ENCODE measurements at places on chromosomes 3 and 15.

- DNase-seq: no peak
Observed at GRCh38 chr3:179410331-179410730, 40.9 kb downstream of the GNB4 start.

DNA sequence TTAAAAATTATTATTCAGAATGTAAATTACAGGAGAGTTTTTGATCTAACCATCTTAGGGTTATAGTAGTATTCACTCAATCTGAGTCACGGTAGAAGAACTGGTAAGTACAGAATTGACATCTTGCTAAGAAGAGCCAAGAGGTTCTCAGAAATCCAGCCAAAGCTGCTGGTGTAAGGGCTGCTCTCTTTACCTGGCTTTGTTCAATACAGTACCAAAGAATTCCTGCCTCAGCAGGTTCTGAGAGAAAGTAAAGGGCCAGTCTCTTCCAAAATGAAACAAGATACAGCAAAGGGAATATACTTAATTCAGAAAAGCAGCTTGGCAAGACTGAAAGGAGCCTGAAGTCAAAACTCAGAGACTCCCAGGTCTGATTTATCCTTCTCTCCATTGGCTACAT, 193.1 kb downstream of the TNIK start:
- DNase-seq: no peak

DNA sequence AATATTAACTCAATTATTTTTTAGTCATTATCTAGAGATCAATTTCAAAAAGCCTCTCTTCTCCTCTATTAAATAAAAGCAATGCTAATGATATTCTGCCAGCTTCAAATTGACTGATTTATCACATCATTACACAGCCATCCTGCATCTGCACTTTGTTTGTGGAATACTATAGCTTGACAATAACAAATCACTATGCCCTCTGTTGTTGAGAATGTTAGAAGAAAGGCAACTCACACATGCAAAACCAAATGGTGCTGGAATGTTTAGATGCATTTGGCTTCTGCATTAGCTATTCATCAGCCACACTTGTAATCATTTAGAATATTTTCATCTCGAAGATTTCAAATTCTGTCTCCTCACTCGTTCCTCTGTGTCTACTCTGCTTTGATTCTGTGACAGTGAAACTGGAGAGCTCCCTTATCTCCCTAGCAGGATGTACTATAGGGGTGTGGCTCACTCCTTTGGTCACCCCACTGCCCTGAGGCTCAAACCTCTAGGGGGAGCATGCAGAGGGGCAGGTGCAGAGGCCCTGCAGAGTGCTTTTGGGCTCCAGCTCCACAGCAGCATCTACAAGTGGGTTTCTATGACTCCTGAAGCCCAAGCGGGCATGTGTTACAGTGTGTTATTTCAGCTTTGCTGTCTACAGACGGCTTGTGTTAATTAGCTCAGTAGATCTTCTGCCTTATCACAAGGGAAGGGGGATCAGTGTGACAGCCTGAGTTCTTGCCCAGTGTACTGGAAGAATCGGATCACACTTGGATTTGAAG, 454.1 kb upstream of the BCHE start:
- no peak for DNase-seq

DNA sequence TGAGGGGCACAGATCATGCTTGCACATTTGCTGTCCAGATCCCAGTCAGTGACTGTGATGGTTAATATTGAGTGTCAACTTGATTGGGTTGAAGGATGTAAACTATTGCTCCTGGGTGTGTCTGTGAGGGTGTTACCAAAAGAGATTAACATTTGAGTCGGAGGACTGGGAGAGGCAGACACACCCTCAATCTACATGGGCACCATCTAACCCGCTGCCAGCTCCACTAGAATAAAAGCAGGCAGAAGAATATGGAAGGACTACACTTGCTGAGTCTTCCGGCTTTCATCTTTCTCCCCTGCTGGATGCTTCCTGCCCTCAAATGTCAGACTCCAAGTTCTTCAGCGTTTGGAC, 5.1 kb downstream of the GP9 start:
- DNase-seq: no peak

DNA sequence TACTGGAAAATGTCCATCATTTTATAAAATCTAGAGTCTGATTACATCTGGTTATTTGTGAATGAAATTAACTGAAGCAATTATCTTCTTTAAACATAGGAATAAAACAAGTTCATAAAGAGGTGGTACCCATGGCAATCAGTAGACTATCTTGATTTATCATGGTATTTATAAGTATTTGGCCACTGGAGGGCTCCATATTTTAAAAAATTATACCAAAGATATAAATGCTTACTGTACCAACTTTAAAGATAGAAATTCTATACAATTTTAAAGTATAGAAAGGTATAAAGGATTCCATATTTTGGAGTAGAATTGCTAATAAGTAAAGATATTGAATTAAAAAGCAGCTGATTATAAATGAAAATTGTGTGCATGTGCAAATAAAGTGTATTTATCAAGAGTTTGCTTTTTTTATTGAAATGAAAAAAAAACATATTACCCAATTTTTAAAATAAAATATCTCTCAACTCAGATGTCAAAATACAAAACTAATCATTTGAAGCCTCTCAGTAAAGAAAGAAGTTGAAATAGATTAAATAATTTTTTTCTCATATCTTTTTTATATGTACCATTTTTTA, 105.3 kb downstream of the BBX start:
- DNase-seq: no peak

DNA sequence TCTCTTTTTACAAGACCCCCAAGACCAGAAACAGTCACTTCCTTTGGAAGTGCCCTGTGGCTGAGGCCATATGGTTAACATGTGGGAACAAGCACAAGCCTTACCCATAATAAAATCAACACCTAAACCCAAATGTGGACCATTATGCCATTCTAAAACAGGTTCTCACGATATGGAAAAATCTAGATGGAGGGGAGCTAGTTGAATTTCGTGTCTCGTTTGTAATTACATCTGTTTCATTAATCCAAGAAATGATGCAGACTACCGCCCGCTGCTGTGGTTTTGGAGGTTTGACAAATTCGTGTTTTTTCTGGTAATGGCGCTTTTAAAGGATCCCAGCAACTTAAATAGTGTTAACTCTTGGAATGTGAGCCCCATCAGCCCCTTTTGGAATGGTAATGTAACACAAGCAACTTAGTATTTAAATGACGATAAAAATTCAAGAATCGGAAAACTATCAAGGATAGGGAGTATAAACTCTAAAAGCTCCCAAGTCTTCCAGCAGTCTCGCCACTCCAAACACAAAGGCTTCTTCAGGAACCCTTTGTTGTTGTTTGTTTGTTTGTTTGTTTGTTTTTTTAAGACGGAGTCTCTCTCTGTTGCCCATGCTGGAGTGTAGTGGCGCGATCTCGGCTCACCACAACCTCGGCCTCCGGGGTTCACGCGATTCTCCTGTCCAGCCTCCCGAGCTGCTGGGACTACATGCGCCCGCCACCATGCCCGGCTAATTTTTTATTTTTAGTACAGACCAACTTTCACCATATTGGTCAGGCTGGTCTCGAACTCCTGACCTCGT, 1.1 kb downstream of the CNBP start:
- no peak for DNase-seq

DNA sequence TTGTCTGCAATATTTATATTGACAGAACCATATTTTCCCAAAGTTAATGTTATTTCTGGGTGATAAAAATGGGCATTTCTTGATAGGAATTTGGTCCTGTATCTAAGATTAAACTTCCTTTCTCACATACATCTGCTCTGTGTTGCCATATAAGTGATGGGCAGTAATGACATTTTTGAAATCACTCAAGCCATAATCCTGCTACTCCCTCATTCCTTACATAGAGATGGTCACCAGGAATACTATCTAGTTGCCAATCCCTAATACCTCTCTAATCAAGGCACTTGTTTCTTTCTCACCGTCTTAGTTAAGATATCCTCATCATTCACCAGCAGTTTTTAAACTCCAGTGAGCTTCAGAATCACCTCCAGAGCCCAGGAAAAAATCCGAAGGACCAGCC, 68.4 kb downstream of the FSIP1 start:
- DNase-seq: no peak

- no peak for DNase-seq
Observed at GRCh38 chr3:13002398-13003124, 70.7 kb downstream of the IQSEC1 start.

- DNase-seq: no peak
Observed at GRCh38 chr3:151224268-151224866, 21.4 kb upstream of the GPR171 start.

DNA sequence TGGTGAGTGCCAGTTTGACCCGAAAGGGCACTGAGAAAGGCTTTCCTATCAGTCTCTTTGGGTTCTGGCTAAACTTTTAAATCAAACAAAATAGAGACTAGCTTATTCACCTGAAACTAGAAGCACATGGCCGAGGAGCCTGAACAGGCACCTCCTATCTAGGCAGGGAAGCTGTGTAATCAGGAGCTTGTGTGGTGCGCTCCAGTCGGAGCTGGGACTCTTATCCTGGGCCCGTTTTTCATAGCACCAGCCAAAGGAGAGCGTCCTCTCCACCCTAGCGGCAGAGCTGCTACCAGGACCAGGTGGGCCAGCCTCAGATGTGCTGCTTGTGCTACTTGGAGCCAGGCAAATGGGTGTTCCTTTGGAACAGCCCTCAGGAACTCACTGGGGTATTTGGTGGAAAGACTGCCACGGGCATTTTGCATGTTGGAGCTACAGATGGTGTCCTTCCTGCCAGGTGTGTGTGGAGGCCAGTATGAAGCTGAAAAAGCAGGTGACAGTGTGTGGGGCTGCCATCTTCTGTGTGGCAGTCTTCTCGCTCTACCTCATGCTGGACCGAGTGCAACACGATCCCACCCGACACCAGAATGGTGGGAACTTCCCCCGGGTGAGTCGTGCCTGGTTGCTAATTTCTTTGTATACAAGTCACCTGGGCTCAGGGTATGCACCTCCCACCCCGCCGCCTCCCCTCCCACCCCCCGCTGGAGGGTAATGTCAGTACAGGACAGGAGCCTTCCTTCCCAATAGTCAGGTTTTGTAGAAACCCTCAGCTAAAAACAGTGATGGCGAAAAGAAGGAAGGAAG, 833 bp downstream of the MAN2A2 start:
- no peak for DNase-seq

GRCh38 chr15:56732135-56732885, 999 bp downstream of the ZNF280D start:
- no peak for DNase-seq

DNA sequence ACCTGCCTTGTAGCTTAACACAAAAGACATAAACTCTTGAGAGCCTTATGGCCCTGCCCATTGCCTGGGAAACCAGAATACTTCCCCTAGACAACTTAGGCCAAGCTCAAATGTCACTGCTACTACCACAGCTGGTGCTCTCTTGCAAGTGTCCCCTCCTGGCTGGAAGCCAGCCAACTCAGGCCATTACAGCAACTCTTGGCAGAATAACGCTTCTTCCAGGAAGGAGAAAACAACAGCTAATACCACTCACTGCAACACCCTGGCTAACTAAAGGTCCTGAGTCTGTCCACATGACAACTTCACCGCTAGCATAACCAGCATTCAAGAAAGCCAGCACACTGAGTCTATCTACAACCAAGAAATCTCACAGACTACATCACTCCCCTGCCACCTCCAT, 5.1 kb upstream of the B4GALT4 start:
- no peak for DNase-seq

GRCh38 chr3:143092191-143092590, 27.4 kb upstream of the CHST2 start:
- DNase-seq: no peak

- no peak for DNase-seq
Observed at GRCh38 chr3:149340310-149340933, 7.0 kb upstream of the TM4SF18 start.

- DNase-seq: no peak
Observed at GRCh38 chr3:140766465-140766864, 88.6 kb downstream of the TRIM42 start.

- no peak for DNase-seq
Observed at GRCh38 chr3:176780766-176781165, 416.5 kb downstream of the TBL1XR1 start.

GRCh38 chr3:184816614-184817013, 4.6 kb downstream of the VPS8 start:
- DNase-seq: no peak

- peak; percentile 12 for DNase-seq
Observed at GRCh38 chr3:168249550-168250414, 154.1 kb upstream of the GOLIM4 start.

DNA sequence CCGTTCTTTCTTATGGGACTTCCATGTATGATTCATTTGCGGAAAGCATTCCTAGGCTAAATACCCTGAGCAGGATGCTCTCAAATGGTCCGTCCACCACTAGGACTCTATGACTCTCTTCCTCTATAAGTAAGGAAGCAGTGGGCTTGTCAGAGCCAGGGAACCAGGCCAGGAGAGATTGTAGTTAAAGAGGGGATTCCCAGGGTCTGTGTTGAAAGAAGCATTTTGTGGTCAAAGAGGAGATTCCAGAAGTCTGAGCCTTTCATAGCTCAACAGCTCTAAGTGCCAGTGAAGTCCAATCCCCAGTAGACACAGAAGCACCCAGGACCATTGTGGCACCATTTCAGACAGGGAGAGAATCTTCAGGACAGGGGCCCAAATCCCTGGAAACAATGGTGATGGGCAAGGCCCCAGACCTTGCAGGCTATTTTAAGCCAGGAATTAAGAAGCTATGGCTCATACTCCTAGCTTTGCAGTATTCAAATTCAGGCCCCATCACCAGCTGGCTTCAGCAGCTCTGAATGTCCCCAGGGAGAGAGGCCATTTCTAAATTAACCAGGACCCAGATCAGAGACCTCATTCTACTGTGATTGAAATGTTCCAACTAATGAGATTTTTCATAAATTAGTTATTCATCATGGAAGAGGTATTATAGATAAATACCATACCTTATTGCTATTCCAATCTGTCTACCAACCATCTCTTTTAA, 81.7 kb downstream of the CD47 start:
- DNase-seq: peak; percentile 10

DNA sequence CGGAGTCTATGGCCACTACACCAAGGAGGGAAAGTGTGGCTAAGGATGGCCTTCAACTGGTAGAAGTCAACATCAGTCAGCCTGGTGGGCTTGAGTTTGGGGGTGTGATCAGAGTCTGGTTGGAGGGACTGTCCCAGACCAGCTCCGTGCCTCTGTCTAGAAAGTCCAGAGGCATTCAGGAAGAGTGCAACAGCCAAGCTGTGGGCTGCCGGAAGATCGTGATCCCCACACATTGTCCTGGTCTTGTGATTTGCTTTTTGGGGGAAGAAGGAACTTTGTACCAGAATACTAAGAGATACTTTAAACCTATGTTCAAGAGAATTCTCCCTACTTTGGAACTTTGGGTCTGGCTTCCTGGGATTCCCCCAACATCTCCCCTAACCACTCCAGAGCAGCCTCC, 47.8 kb upstream of the VPS8 start:
- DNase-seq: no peak
